ENCODE measurements at places on chromosomes 2 and 18.

- no peak for DNase-seq
Observed at GRCh38 chr2:135818937-135819610, 17.9 kb downstream of the LCT start.

DNA sequence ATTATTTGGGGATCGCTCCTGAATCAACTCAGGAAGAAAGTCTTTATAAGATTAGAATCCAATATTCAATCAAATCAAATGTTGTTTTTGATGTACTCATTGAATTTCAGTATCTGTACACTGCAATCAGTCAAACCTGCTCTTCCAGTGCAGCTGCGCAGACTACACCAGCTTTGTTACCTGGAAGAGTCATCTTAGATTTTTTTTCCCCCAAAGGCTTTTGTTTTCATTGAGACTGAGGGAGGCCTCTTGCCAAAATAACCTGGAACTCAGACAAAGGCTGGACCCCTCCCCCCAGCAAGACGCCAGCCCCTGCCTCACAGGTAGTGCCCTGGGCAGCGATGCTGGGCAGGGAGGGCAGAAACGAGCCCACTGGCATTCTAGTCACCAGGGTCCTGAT lies 74.8 kb downstream of the ARHGEF4 start:
- DNase-seq, result no peak

- no peak for DNase-seq
Observed at GRCh38 chr2:205850611-205851010, 168.3 kb downstream of the NRP2 start.

DNA sequence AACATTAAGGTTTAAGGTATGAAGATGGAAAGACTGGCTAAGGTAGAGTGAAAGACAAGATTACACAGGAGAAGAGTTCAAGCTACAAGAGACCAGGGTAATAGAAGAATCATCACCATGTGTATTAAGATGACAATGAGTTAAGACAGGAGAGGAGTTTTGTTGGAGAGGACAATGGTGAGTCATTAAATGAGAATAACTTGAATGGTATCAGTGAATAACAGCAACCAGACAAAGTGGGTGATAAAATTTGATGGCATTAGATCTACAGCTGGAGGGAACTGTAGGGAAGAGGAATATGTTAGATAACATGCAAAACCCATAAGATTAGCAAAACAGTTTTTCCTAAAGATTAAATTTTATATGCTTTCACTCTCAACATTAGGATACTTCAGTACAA lies 18.8 kb upstream of the ENOSF1 start:
- DNase-seq, result no peak

DNA sequence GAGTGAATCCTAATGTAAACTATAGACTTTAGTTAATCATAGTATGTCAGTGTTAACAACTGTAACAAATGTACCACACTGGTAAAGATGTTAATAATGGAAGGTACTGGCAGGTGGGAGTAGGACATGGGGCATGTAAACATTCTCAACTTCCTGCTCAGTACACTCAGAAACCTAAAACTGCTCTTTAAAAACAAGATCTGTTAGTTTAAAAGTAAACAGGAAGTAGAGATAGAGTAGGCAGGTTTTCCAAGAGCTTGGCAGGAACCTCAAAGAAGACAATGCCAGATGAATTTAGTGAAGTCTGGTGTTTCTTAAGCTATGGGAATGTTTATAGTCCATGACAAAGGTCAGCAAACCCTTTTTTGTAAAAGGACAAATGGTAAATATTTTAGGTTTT lies 46.6 kb downstream of the CCDC138 start:
- no peak for DNase-seq

DNA sequence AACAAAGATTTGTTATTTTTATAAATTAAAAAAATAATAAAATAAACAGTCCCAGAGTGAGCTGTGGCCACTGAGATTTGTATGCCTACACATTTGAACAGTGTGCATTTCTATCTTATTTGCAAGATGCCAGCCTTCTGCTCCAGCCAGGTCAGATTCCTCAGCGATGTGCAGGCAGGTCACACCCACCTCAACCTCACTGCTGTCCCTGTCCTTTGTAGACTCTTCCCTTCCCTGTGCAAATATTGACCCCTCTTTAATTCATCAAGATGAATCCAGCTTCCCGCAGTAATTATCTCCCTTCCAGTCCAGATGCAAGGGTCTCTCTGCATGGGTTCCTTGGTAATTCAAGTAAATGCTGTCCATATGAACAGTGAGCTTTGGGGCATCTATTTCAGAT lies 256.2 kb downstream of the PIEZO2 start:
- no peak for DNase-seq

- DNase-seq, result no peak
Observed at GRCh38 chr18:58997811-58998337, 133.2 kb downstream of the ZNF532 start.

DNA sequence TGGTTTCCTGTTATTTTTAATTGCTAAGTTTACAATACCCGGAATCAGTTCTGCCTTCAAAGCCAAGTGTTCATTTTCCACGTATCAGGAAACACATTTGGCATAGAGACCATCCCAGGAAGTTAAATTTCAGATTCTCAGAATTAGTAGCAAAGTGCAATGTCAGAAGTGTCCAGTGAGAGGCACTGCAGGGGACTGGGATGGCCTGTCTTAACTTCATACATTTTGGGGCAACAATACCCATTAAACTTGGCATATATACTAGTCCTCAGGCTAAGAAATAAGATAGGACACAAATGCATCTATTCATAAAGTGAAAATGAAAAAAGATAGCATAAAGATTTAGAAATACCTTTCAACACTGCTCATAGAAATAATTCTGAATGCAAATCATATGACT lies 1.5 kb upstream of the IL1RL2 start:
- no peak for DNase-seq

DNA sequence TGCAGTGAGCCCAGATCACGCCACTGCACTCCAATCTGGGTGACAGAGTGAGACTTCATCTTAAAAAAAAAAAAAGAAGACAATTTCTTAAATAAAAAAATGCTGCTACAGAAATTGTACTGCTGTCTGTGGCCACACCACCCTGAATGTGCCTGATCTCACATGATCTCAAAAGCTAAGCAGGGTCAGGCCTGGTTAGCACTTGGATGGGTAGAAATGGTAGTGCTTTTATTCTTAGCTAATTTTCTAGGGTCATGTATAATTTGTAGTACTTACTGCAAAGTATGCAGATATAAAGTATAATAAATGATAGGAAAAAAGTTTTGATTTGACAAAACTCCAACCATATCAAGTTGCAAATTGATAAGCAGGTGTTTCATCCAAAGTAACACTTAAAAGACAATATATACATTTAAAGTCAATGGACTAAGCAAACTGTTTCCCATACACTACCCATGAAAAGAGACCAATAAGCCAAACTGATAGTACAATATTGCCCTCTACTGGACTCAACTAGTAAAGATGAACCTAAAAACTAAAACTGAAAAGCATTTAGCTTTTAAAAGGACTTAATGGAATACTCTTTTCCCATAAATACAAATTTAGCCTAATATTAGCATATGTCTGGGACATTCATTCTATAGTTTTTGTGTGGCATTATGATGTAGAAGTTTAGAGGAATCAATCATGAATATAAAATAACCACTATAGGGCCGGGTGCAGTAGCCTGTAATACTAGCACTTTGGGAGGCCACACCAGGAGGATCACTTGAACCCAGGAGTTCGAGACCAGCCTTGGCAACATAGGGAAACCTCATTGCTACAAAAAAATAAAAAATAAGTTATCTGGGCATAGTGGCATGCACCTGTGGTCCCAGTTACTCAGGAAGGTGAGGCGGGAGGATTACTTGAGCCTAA lies 18.6 kb upstream of the PEX13 start:
- DNase-seq, result peak; percentile 25

DNA sequence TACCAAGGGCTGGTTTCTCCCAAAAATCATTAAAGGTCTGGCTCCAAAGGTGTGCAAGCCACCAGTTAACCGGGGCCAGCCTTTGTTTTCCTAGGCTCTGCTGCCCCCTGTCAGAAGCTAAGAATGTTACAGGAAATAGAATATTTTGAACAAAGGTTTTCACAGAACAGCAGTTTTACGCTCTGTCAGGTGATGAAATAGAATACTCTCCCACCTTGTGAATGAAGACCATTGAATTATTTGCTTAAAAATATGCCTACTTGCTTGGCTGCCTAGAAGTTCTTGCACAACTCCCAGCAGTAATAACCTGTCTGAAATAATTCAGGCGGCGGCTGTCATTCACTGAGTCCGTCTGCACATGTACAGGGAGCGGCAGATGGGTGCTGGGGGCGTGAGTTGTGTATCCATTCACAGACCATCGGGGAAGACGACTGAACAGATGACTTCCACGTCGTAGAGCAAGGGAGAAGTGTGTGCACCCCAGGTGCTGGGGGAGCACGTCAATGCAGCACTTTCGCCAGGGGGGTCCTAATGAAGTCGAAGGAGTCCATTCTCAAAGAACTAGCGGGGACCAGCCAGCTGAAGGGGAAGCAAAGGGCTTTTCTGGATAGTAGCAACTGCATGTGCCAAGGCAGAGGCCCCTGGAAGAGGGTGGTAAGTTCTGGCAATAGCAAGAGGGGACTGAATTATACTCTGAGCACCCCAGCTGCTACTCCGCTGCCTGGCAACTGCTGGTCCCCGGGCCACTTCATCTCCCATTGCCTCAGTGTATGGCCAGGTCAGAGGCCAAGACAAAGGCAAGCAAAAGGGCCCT lies 56.1 kb downstream of the SF3B1 start:
- peak; percentile 86 for DNase-seq

DNA sequence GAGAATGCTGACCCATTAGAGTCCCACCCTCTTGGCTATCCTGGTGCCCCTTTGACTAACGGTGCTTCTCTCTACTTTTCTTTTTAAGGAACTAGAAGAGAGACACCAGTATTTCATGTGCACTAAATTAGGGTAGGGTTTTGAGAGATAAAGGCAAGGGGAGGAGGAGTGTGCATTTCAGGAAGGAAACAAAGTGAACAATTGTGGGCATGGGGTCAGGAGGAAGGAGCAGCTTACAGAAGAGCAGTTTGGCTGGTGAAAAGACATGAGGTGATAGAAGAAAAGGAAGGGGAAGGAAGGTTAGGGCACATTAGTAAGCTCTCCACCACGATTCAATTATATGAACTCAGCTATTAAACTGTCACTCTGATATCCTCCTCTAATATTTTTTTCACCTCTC lies 105.8 kb upstream of the CTAGE1 start:
- DNase-seq, result no peak

Measured in NCI-H2171 (cell line).